CD4-positive, alpha-beta T cell (primary cell): ENCODE measurements at places on chromosomes 2 and 18. TPM values are rescaled to one million over a fixed set of nuclear protein-coding genes. Genes with fewer than 3 reads are reported as not detected.

GRCh38 chr2:161036926-161037325 is 123.3 kb upstream of the TANK start:
- H3K27me3 ChIP-seq = no peaks in the 10 kb centered on the region
- no peak overlapping the region for H3K27ac ChIP-seq
- H3K4me3 ChIP-seq = no peak overlapping the region
- DNase-seq = no peak
- H3K36me3 ChIP-seq = no peaks in the 10 kb centered on the region
- no peaks in the 10 kb centered on the region for H3K4me1 ChIP-seq

The TACR1 gene
- total RNA-seq = 0.14 TPM

The CPLX4 gene
- total RNA-seq = not detected

The GAREM2 gene
- total RNA-seq = 7.3 TPM
